ENCODE measurements at places on chromosomes 2 and 18.

DNA sequence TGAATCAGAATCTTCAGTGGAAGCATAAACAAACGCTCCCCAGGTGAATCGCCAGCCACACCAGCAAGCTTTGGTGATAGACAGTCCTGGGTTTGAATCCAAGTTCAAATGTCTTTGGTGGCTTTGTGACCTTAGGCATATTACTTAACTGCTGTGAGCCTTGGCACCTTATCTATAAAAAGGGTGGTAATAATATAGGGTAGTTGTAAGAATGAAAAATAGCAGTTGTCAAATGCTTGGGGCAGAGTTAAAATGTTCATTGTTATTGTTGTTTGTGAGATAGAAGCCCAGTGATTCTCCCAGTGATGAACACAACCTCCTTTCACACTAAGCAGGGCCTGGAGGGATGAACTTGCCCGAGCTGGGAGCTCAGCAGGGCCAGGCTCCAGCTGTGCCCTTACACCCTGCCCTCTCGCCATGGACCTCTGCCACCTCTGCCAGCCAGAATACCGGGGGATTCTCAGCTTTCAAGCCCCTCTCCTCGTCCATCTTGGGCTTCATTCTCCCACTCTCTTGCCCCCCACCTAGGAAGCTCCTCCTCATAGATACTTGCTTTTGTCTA is 6.1 kb upstream of the TMBIM1 start:
- no peak for DNase-seq

DNA sequence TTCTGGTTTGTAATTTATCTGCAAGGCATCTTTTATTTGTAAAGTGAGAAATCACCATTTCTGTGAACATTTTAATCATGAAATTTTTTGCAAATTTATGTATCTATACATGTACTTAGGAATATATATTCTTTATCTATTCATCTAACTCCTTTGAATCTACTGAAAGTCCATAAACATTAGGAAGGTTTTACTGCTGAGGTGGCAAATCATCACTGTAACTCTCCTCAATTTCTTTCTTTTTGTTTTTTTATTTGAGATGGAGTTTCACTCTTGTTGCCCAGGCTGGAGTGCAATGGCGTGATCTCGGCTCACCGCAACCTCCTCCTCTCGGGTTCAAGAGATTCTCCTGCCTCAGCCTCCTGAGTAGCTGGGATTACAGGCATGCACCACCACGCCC is 296.3 kb downstream of the AGPS start:
- no peak for DNase-seq

DNA sequence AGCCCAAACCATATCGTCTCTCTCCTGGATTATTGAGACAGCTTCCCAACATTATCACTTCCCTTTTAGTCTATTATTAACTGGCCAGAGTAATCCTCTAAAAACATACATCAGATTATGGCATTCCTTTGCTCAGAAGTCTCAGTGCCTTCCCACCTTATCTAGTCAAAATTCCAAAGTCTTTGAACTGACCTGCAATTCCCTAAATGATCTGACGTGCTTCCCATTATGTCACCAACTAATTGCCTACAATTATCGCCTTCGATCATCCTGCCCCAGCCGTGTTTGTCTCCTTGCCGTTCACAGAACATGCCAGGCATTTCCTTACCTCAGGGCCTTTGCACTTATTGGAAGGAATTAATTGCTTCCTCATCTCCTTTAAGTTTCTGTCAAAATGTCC is 332.4 kb downstream of the IRS1 start:
- DNase-seq = no peak

DNA sequence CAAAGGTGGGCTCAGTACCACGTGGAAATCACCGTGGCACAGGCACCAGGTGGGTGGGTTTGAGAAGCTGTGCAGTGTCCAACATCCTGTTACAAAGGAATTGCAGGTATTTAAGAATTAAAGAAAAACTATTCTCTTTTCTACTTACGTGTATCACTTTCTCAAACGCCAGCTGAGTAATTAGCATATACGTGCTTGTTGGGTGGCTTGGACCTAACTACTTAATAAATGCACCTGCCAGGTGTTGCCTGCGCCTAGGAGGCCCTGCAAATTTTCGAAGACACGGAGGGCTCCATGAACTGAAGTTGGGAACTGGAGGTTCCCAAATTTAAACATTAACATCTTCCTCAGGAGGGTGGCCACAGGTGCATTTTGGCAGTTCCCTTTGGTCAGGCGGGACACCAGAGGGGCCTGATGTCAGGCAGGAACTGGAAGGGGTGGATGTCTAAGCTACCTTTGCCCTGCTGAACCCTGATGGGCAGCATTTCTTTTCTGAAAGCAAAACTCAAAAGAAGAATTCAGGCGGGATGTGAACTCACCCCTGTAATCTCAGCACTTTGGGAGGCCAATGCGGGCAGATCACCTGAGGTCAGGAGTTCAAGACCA is 84.8 kb downstream of the HS6ST1 start:
- peak; percentile 37 for DNase-seq

GRCh38 chr18:79402977-79403722 is 7.4 kb downstream of the NFATC1 start:
- peak; percentile 59 for DNase-seq

- DNase-seq = peak; percentile 90
Observed at GRCh38 chr2:199100326-199101110, 357.2 kb downstream of the SATB2 start.

- DNase-seq = peak; percentile 73
Observed at GRCh38 chr2:220215785-220216184, 588.4 kb downstream of the SLC4A3 start.

- DNase-seq = peak; percentile 84
Observed at GRCh38 chr2:40450796-40451430, 977 bp downstream of the SLC8A1 start.

DNA sequence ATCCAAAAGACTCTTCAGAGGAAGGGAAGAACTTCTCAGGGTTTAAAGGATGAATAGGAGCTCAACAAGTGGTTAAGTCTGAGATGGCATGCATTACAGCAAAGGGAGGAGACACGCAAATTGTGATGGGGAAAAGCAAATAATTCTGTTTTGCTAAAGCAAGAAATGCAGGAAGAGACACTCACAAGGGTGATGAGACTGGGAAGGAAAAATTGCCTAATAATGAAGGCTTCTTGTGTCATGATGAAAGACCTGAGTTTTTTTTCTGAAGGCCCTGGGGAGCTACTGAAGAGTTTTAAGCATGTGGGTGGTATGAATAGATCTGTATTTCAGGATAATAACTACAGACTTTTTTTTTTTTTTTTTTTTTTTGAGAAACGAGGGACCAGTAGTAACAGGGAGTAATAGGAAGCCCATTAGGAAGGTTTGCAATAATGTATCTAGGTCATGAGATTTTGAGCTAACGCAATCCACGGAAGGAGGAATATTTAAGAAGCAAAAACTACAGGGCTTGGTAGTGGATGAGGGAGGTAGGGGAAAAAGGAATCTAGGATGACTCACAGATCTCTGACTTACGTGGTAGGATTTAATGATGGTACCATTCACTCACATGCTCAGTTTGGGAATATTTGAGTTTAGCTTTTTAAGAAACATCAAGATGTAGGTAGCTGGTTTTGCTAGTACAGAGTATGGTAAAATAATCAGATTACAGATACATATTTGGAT is 16.0 kb upstream of the SERPINB3 start:
- peak; percentile 51 for DNase-seq

- no peak for DNase-seq
Observed at GRCh38 chr18:79522451-79523205, 126.9 kb downstream of the NFATC1 start.

- no peak for DNase-seq
Observed at GRCh38 chr2:12761104-12761503, 44.4 kb downstream of the TRIB2 start.

DNA sequence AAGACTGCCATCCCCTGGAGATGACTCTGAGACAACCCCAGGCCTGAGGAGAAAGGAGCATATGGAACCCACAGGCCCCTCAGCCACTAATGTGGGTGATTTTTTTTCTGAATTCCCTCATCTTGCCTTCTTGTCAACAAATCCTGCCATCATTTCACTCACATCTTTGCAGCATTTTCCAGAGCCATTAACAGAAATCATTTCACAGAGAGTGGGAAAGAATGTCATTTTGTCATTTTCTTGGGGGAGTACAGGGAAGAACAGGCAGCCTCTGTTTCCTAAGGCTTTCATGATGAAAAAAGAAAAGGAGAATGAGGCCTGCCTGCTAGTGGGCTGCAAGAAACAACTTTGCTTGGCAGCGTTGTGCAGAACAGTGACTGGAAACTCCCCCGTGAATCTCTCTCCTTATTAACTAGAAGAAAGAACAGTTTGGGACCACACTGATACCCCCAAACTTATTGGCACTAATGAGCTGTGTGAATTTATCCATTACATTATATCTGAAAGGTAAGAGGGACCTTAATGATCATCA is 1464.6 kb upstream of the CELF4 start:
- DNase-seq = no peak

- no peak for DNase-seq
Observed at GRCh38 chr2:43117521-43118143, 108.8 kb downstream of the ZFP36L2 start.

GRCh38 chr2:157785200-157785599 is 90.9 kb downstream of the ACVR1 start:
- DNase-seq = peak; percentile 0

GRCh38 chr2:29532436-29532835 is 388.9 kb downstream of the ALK start:
- no peak for DNase-seq

DNA sequence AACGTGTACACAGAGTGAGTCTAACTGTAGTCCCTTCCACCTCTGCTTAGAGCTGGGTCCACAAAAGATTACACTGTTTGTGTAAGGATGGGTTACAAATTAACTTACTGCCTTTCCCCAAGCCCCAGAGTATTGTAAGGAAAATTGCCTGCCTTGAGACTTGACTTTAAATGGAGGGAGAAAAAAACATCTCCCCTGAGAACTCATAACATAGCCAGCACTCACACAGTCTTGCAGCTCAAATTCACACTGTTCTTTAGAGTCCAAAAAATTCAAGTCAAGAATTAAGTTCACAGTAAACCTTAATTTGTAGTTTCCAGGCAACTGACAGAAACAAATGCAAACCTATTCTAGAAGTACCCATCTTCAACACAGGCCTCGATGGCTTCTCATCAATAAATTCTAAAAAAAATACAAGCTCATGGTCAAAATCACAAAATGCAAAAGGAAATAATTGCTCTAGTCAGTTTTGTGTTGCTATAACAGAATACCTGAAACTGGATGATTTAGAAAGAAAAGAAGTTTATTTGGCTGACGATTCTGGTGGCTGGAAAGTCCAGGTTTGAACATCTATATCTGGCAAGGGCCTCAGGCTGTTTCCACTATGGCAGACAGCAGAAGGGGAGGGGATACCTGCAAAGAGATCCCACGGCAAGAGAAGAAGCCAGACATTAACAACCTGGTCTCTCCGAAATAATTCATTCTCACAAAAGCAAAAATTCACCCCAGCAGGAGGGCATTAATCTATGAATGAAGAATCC is 34.6 kb upstream of the TMEM17 start:
- no peak for DNase-seq

DNA sequence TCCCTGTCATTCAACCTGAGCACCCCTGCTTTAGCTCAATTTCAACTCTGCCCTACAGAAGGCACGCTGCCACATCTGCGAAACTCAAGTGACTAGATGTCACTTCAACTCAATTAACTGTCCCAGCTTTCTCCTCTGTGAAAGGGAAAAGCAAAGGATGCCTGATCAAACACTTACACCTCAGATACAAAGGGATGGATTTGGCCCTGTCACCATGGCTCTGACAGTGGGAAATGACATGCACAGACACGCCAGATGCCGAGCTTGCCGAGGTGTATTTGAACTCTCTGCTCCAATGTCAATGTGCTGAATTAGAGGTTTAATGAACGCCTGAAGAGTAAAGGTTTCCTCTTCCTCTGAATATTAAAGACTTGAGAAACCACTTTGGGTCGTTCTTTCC is 481.1 kb downstream of the CBLN2 start:
- DNase-seq = peak; percentile 27

- no peak for DNase-seq
Observed at GRCh38 chr2:223223156-223223555, 171.2 kb downstream of the KCNE4 start.

- DNase-seq = no peak
Observed at GRCh38 chr2:239327536-239328350, 73.1 kb downstream of the HDAC4 start.

DNA sequence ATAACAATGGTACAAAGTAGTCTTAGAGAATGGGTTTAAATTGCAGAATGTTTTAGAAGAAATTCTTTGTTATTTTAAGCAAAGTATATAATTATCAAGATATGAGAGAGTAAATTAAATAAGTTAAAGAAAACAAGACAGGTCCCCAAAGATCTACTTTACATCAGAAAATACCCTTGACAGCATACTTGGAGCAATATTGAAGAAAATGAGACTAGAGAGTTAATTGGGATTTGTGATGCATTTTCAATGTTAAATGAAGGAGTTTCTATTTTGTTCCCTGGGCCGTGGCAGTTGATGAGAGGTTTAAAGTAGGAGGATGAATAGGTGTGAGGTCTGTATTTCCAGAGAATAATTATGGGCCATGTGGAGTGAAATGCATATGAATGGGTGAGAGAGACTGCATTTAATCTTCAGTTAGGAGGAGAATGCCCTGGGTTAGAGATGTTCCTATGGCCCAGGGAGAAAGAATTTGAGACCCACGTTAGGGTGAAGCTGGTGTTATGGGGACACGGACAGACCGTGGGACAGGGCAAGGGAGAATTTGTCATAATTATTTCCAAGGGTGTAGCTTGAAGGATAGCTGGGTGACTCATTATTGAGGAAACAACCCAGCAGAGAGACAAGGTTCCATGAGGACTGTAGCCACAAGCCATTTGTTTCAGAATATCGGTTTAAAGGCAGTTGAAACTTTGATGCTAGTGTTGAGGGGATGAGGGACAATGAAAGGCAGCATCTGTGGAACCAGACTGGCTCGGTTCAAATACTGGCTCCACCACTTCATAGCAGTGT is 22.7 kb downstream of the MGAT5 start:
- DNase-seq = no peak

DNA sequence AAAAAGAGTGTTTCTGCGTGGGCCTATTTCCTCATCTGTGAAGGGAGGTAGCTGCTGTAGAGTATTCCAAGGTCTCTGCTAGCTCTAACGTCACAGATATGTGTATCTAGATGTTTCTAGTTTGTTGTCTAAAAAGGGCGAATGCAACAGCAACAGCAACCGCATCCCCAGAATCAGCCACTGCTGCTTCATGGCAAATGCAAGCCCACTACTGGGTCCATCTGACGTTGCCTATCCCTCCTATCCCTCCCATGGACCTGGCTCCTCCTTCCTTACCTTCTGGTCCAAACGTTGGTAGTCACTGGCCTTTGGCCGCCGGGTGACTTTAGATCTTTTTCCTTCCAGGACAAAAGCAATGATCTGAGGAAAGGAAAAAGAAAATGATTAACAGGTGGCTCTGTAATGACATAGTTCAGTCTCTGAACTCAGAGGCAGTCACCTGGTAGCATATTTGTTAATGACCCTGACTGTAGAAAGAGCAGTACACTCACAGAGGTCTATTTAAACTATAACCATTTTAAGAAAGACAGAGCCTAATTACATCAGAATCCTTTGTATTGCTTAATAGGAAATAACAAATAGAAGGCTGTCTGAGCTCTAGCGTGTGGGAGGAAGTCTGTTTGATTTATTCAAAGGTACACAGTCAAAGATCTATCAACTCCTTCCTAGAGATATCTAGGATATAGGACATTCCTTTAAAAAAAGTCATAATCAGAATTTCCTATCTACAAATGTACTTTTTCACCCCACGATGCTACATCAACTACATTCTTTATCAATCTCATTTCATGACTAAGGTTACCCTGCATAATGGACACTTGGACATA is 2.9 kb downstream of the TGOLN2 start:
- DNase-seq = no peak

- DNase-seq = no peak
Observed at GRCh38 chr18:57218281-57218680, 71.4 kb downstream of the BOD1L2 start.

GRCh38 chr2:36455011-36455410 is 99.4 kb downstream of the CRIM1 start:
- DNase-seq = no peak
